Endodermal cell (in vitro differentiated cells): ENCODE measurements at places on chromosomes 16 and 17. TPM values are rescaled to one million over a fixed set of nuclear protein-coding genes. Genes with fewer than 3 reads are reported as not detected.

DNA sequence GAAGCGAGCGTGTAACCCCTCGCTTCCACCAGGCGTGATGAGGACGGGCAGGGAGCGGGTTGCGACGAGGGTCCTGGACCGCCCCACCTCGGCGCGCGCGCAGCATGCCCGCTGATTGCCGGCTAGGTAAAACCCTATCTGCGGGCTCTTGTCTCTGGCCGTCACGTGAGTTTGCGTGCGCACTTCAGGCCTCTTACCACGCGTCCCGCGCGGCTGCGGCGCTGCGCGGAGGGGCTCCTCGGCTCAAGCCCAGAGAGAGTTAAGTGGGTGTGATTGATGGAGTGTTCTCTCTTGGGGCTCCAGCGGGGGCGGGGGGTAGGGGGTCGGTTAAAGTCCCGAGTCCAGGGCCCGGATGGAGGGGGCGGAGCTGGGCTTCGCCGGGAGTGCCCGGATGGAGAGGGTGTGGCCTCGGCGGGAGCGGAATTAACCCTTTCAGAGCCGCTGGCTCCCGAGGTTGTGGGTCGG, 7.9 kb downstream of the KDM6B start:
- no peaks in the 10 kb centered on the region for H3K27me3 ChIP-seq
- peak; percentile 99 for DNase-seq
- peak overlapping the region; percentile 92 for H3K27ac ChIP-seq
- peak overlapping the region; percentile 93 for H3K4me3 ChIP-seq

- H3K36me3 ChIP-seq = no peaks in the 10 kb centered on the region
- H3K4me1 ChIP-seq = no peaks in the 10 kb centered on the region
- H3K4me3 ChIP-seq = no peak overlapping the region
- H3K27me3 ChIP-seq = no peaks in the 10 kb centered on the region
- H3K27ac ChIP-seq = no peak overlapping the region
- DNase-seq = peak; percentile 54
These were observed 94.2 kb upstream of the HSBP1 start for GRCh38 chr16:83713597-83713996.

DNA sequence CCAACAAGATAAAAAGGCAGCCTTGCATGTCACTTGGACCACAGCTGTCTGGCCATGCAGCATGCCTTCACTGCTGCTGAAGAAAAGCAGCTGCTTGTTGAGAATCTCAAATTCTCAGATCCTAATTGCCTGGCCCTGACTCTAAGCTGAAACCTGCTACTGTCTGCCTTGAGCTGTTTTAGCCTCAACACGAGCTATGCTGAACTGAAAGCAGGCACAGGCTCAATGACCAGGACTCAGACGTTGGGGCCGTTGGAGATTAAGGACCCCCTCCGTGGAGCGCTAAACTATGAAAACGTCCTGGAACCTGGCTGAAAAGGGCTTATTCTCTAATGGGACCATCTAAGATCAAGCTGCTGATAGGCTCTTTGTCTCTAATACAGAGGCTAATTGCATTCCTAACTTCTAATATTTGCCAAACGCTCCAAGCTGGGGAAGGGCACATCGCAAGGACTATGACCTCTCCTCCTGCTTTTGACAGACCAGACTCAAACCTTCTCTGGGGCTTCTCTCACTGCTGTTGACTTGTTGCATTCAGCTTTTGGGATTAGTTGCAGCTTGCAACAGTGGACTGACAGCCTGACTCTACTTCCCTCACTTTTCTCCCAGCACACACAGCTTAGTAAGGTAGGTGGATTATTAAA, 4.6 kb upstream of the PLK1 start:
- no peak overlapping the region for H3K27ac ChIP-seq
- peaks cover 40% of the 10 kb centered on the region for H3K36me3 ChIP-seq
- peak; percentile 54 for DNase-seq

DNA sequence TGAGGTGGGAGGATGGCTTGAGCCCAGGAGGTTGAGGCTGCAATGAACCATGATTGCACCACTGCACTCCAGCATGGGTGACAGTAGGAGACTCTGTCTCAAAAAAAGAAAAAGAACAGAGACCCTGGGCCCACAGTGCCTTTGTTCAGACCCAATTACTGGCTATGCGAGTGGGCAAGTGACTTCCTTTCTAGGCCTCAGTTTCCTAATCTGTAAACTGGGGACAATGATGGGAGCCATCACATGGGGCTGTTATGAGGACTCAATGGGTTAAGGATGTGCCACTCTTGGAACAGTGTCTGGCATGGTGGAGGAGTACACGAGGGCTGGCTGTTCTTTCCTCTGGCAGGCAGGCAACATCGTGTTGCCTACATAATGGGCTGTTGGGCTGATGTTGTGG, 47.3 kb upstream of the NDRG4 start:
- H3K4me1 ChIP-seq = peaks cover 8% of the 10 kb centered on the region
- no peaks in the 10 kb centered on the region for H3K36me3 ChIP-seq
- no peak overlapping the region for H3K4me3 ChIP-seq
- no peak for DNase-seq

DNA sequence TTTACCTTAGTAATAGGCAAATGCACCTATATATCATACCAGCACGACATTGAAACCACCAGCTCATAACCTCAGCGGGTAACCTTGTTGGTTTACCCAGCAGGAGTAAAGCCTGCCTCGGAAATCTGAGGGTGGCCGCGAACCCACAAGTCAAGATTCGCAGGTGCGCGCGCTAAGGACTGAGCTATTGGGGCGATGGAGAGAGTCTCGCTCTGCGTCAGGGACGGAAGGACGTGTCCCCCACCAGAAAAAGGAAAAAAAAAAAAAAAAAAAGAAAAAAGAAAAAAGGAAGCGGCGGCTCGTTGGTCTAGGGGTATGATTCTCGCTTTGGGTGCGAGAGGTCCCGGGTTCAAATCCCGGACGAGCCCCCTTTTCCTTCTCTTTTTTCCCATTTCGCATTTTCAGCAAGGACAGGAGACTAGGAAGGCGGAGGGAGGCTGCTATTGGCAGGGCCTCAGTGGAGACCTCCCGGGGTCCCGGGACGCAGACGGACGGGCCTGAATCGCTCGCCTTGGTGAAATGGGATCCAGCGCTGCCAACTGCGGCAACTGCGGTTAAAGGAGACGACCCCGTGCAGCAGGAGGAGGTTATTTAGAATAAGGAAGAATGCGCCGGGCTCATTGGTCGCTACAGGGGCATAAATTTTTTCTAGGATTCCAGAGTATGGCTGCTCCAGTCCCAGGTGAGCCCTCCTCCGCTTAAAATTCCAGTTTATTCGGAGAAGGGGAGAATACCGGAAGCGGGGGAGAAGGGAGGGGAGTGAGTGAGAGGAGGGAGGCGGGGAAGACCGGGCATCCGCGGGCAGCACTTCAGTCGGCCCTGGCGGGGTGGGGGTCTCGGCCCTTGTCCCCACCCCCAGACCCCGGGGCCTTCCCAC, at the start of gene OR1F1:
TSS of gene OR1F1 (plus strand) at position 407 of the 877 bp plus-strand sequence.
- DNase-seq = peak; percentile 88
- H3K27me3 ChIP-seq = peaks cover 42% of the 10 kb centered on the region
- H3K4me3 ChIP-seq = peak within 1 kb of the TSS; percentile 88
- H3K4me1 ChIP-seq = no peaks in the 10 kb centered on the region
- H3K36me3 ChIP-seq = no peaks in the 10 kb centered on the region
- no peak within 1 kb of the TSS for H3K27ac ChIP-seq

DNA sequence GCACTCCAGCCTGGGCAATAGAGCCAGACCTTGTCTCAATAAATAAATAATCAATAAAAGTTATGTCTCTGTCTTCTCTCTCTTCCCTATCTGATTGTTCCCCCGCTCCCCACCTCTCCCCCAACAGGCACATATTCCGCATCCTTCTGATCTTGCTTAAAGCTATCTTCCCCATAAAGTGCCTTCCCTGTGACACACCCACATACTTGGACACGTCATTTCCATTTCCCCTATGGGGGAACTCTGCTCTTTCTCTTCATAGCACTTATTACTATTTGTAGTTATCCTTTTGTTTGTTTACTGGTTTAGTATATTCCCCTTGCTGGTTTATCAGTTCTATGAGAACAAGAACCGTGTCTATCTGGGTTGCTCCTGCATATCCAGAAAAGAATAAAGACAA, 14.9 kb downstream of the MYO1D start:
- no peaks in the 10 kb centered on the region for H3K36me3 ChIP-seq
- H3K27ac ChIP-seq = no peak overlapping the region
- no peak for DNase-seq
- H3K27me3 ChIP-seq = no peaks in the 10 kb centered on the region

DNA sequence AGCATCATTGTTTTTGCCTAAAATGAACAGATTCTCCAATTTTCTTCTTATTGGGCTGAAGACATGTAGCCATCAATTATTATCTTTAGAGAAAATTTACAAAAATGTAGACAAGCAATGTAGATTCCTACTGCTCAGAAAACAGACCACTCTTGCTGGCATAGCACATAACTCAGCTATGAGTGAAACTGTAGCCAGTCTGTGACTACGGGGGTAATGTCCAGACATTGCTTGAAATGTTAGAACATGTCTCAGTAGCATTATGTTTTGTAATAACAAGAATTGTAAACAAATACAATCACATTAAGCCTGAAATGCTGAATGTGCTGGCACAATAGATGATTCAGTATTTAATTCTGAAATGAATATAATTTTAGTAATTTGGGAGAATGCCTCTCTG, 265.7 kb upstream of the KCNJ16 start:
- H3K4me1 ChIP-seq = no peaks in the 10 kb centered on the region
- H3K27ac ChIP-seq = no peak overlapping the region
- H3K27me3 ChIP-seq = no peaks in the 10 kb centered on the region
- no peak overlapping the region for H3K4me3 ChIP-seq

DNA sequence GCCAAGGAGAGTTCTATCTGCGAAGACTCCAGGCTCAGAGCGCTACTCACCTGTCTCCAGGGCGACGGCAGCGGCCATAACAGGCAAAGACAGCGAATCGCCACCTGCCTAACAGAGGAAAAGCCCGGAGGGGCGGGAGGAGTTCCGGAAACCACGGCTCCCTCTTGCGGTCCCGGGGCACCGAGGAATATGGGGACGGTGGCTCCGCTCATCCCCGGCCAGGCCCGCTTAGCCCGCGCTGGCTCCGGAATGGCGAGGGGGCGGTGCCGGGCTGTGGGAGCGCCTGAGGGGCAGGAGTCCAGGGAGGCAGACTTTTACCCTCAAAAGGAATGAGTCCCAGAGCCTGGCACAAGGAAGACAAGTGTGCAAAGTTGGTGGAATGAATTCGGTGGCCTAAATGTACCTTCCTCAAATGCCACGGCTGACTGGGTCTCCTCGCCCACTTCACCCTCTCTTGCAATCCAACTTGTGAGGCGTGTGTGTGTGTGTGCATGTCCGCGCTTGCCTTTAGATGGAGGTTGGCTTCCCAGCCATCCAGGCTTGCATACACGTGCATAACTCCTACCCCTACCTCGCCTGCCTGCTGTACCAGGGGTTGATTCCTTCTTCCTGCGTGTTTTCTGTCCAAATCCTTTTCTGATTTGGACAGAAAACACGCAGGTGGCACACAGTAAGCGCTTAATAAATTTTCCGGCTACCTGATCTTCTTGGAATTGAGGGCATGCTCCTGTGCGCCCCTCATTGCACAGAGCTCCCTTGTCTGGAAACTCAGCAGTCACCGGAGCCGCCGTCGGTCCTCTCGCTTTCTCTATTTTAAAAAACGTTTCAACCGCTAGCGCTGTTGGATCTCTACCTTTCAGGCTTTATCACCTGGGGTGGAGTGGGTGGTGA, 3.5 kb downstream of the C17orf100 start:
- no peaks in the 10 kb centered on the region for H3K4me1 ChIP-seq
- peaks cover 45% of the 10 kb centered on the region for H3K27me3 ChIP-seq
- no peak overlapping the region for H3K27ac ChIP-seq
- H3K4me3 ChIP-seq = peak overlapping the region; percentile 98
- DNase-seq = peak; percentile 91

- DNase-seq = no peak
- H3K27ac ChIP-seq = no peak overlapping the region
- no peak overlapping the region for H3K4me3 ChIP-seq
- no peaks in the 10 kb centered on the region for H3K36me3 ChIP-seq
- H3K27me3 ChIP-seq = no peaks in the 10 kb centered on the region
- peaks cover 16% of the 10 kb centered on the region for H3K4me1 ChIP-seq
These were observed 19.3 kb upstream of the ITGA3 start for GRCh38 chr17:50036455-50037261.

DNA sequence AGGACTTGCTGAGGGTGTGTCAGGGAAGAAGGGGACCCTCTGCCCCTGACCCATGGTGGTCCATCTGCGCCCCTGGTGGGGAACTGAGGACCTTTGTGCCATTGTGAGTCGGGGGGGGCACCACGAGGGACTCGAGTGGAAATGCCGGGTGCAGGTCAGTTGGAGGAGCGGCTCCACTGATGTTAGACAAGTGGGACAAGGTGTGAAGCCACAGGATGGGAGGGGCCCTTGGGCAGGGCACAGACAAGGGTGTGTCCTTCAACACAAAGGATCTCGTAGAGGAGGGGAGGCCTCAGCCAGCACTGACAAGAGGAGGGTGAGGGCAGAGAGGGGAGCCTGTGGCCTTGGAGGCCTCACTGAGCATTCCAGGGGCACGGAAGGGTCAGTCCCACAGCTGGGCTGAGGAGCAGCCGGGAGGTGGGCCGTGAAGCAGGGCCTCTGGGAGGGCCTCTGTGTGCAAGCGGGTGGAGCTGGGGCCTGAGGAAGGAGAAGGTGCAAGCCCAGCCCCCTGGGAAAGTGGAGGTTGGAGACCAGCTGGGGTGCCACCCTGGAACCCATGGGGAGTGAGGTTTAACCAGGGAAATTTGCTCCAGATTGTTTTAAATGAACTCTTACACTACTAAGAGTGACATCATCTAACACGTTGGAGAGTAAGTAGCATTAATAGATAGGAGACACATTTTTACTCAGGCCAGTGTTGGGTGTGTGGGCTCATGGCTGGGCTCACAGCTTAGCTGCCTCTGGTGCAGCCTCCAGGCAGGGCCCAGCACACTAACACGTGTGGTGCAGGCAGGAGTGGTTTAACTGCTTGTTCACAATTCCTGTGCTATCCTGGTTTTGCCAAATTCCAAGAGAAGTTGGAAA, 27.9 kb downstream of the NARF start:
- no peak overlapping the region for H3K4me3 ChIP-seq
- no peaks in the 10 kb centered on the region for H3K4me1 ChIP-seq
- peaks cover 35% of the 10 kb centered on the region for H3K36me3 ChIP-seq
- no peaks in the 10 kb centered on the region for H3K27me3 ChIP-seq
- H3K27ac ChIP-seq = no peak overlapping the region

GRCh38 chr17:51580869-51581268, 320.5 kb downstream of the UTP18 start:
- no peaks in the 10 kb centered on the region for H3K36me3 ChIP-seq
- no peak for DNase-seq
- no peak overlapping the region for H3K4me3 ChIP-seq
- H3K27ac ChIP-seq = no peak overlapping the region
- H3K27me3 ChIP-seq = no peaks in the 10 kb centered on the region
- H3K4me1 ChIP-seq = no peaks in the 10 kb centered on the region

GAST gene
- not detected in 2 replicates for total RNA-seq

PRR35 gene
- total RNA-seq = 0.23 and 0.62 TPM in 2 replicates

HSD11B2 gene
- total RNA-seq = 8.3 to 18.8 TPM (median 14.7 TPM) in 3 replicates

ASGR2 gene
- total RNA-seq = not detected in 2 replicates
